ENCODE measurements at places on chromosomes 16 and 17.

GRCh38 chr17:82198092-82198491, 14.6 kb downstream of the CCDC57 start:
- DNase-seq, result no peak

DNA sequence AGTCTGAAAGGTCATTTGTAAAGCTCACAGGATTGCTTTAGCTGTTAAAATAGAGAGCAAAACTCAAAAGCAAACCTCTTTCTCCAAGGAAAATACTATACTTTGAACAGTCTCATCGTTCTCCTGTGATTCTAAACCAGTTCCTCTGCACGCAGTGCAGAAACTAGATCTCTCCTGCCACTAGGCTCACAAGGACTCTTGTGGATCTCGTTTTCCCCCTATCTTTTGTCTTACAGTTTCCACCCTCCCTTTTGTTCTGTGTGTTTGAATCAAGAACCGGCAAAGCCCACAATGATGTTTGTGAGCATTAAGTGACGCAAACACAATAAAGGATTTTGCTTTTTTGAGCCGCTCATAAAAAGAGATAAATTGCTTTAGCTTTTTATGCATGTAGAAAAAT, 1103.5 kb upstream of the RBFOX1 start:
- DNase-seq, result no peak

GRCh38 chr16:47460359-47460710, 528 bp downstream of the ITFG1 start:
- no peak for DNase-seq

DNA sequence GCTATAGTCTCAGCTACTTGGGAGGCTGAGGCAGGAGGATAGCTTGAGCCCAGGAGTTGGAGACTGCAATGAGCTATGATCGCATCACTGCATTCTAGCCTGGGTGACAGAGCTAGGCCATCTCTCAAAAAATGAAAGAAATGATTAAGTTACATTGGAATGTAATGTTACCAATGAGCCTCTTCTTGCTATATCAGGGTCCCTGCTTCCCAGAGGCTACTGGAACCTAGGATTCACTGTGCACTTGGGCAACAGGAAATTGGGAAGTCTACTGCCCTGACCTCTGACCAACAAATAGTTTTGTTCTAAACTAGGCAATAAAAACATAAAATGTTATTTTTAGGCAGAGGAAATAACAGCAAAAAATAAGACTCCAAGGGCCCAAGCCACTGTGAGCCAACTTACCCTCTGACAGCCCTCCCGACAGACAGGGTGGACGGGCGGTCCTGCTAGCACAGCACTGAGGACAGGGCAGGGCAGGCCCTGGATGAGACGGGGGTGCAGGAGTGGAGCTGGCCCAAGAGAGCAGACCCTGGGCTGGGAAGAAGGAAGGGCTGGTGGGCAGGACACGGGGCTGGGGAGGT, 27.5 kb downstream of the NSMCE1 start:
- no peak for DNase-seq
